ENCODE measurements at places on chromosomes 13 and 19.

DNA sequence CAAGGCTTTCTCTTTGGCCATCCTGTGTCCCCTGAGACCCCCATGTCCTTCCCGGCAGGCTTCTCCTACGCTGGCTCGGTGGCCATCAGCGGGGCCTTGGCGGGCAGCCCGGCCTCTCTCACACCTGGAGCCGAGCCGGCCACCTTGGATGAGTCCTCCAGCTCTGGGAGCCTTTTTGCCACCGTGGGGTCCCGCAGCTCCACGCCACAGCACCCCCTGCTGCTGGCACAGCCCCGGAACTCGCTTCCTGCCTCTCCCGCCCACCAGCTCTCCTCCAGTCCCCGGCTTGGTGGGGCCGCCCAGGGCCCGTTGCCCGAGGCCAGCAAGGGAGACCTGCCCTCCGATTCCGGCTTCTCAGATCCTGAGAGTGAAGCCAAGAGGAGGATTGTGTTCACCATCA, 14.2 kb downstream of the PLEKHJ1 start:
- no peak for DNase-seq

DNA sequence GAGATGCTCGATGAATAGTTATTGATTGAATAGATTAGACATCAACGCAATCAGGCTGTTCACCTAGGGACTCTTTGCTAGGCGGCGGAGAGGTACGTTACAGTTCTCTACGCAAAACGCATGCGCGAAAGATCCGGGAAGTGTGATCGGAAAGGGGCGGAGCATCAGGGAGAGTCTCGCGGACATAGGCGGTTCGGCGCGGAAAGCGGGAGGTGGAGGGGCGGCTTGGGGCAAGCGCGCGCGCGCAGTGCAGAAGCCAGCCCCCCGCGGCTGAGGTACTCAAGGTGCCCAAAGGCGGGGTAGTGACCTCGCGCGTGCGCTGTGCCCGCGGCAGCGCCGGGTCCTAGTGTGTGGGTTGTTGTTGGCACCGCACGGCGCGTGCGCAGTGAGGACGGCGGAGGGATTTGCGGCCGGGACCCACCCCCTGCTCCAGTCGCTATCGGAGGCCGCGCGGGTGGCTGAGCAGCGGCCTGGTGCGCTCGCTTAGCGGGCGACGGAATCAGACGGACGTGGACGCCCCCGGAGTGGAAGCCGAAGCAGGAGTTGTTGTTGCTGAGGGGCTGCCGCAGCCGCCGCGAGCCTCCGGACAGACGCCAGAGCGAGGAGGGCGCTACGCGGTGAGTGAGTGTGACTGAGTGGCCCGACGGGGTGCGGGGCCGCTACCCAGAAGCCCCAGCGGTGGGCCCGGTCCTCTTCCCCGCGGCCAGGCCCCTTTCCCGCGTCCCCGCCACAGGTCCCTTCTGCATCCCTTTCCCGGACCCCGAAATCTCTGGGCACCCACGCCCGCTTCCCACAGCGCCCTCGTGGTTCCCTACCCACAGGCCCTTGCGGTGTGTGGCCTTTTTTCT, at the start of gene SNRNP70:
Gene SNRNP70 (plus strand): TSS at position 432 of the 848 bp plus-strand sequence. CDS start 964 bp downstream, outside the sequence.
- peak; percentile 98 for DNase-seq

DNA sequence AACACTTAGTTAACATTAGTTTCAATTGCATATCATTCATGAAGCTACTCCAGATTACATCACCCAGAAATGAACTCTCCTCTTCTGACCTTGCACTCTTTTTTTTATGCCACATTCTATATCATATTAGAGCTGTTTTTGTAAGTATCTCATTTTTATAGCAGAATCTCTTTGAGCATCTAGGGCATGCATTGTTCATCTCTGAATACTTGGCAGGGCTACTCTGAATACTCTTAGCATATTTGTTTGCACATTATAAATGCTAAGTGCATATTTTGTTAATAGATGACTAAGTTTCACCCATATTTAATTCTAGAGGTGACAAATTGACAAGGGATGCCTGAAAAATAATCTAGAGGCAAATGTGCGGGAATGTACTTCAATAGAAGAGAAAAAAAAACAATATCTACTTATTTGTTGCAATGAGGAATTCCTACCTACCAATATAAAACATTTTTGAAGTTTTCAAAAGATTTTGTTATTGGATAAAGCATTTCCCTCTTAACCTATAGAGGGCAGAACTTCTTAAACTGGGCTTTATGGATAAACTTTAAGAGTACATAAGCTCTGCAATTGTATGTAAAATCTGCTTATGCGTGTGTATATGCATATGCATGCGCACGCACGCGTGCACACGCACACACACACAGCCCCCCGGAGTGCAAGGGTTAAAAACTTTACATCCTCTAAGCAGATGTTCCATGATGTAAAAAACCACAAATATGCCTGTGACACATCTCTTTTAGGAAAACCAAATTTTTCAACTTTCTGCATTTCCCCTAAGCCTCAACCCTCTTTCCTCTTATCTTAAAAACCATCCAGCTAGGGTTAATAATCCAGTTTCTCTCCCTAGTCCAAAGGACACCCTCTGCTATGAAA, 73.0 kb upstream of the OXGR1 start:
- DNase-seq = no peak

DNA sequence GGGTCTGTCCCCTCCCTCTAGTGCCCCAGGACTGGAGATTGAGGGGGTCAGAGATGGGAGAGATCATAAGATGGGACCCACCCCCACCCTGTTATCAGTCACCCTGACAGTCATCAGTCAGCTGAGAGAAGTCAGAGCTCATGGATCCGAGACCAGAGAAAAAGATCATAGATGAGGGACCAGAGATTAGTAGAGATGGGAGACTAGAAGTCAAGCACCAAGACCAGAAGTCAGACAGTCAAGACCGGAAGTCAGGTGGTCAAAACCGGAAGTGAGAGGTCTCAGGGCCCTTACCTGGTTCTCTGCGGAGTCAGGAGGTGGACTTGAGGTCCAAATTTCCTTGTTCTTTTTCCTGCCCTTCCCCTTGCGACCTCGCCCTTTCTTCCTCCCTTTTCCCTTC, 7.0 kb downstream of the COL5A3 start:
- DNase-seq = no peak

GRCh38 chr13:54261856-54262255, 1233.2 kb downstream of the OLFM4 start:
- DNase-seq = no peak

DNA sequence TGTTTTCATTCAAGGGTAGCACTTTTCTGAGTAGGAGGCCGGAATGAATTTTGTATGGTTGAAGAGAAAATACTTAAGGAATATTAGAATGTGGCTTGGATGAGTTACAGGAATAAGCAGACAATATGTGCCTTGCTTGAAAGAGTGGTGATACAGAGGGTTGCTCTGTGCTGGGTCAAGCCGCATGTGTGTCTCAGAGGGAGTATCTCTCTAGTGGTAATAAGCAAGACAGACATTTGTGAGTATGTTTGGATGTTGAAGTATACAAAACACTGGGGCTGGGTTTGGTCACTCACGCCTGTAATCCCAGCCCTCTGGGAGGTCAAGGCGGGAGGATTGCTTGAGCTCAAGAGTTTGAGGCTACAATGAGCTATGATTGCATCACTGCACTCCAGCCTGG, 103.9 kb downstream of the LMO7 start:
- no peak for DNase-seq

DNA sequence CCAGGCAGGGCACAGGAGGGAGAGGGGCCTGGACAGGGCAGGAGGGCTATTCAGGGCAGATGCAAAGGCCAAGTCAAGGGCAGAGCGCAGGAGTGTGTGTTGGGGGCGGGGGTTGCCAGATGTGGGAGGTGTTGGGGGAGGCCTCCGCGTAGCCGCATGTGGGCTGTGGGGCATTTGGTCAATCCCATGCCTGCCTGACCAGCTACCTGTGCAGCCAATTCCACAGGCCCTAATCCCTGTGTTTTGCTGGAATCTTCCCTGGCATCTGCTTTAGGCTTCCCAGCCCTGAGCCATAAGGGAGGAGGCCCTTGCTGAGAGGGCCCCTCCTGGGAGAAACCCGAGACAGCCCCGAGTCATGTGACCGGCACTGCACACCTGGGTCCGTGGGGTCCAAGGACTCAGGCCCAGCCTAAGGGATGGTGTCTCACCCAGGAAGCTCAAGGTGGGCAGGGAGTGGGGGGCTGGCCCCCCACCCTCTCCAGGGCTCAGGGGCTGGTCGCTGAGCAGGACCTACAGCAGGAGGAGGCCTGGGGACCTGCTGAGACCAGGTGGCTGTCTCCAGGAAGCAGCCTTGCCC, 20.3 kb downstream of the RFX1 start:
- DNase-seq = no peak

DNA sequence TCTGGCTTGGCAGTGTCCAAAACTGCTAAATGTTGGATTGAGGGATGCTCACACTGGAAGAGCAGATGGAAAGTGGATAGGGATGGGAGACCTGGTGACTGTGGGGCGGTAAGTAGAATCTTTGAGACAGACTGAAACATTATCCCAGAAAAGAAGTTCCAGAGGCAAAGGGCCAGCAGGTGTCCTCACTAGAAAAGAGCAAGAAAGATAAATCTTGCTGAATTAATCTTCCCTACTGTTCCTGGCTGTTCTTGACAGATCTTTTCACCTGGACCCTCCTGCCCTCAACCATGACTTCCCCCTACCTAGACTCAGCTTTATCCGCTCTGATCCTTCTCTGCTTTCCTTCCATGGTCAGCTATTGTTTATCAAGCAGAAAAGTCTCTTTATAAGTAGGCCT, 35.0 kb upstream of the FRY start:
- DNase-seq = no peak

DNA sequence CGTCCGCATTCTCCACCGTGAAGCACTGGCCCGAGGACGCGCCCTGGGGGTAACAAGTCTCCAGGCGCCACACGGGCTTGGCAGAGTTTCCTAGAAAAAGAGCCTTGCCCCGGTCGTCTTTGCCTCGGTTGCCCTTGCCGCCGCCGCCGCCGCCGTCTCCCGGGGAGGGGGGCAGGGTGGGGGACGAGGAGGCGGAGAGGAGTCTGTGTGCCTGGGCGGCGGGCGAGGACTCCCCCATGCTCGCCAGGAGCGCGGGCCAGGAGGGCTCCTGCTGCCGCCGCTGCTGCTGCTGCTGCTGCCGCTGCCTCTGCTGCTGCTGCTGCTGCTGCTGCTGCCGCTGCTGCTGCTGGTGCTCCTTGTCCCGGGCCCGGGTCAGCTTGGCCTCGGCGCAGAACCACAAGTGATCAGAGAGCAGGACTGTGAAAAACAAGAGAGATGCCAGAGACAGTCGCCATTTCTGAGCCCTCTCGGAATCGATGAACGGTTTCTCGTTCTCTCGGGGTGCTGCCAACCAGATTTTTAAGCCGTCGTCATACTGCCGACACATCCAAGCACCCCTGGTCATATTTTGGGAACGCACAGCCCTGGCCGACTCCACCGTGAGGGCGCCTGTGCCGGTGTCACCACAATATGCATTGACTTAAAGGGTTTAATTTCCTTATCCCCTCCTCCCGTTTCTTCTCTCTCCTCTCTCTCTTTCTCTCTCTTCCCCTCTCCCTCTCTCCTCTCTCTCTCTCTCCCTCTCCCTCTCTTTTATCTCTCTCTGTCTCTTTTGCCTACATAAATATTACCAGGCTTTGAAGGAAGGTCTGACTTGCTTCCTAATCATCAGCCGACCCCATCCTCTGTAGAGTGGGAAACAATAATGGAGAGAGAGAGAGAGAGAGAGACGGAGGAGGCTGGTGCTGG, 349.1 kb downstream of the LIG4 start:
- no peak for DNase-seq

- no peak for DNase-seq
Measured at GRCh38 chr13:33169273-33169980, 116.1 kb downstream of the STARD13 start.

DNA sequence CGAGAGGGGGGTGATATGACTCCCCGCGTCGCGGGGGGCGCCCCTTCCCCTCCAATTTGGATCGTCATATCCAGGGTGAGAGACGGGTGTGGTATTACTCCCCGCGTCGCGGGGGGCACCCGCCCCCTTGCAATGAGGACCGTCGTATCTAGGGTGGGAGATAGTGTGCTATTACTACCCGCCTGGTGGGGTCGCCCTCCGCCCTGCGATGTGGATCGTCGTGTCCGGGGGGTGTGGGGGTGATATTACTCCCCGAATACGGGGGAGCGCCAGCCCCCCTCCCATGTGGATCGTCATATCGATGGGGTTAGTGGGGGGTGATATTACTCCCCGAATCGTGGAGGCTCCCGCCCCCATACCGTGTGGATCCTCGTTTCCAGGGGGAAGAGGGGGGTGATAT, 29.2 kb upstream of the RGCC start:
- DNase-seq = peak; percentile 9

DNA sequence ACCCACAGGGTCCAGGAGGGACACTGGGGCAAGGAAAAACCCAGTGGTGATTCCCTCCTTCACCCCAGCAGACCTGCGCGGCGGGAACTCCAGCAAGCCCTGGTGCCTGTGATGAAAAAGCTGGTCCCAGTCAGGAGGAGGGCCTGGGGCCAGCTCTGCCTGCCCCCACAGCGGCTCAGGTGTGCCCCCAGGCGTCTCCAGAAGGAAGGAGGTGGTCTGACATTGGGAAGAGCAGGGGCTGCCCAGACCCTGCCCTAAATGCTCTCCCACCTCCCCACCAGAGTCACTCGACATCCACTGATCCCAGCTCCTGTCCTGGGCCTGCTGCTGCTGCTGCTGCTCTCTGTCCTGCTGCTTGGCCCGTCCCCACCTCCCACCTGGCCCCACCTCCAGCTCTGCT, 6.2 kb downstream of the PTH2 start:
- no peak for DNase-seq

DNA sequence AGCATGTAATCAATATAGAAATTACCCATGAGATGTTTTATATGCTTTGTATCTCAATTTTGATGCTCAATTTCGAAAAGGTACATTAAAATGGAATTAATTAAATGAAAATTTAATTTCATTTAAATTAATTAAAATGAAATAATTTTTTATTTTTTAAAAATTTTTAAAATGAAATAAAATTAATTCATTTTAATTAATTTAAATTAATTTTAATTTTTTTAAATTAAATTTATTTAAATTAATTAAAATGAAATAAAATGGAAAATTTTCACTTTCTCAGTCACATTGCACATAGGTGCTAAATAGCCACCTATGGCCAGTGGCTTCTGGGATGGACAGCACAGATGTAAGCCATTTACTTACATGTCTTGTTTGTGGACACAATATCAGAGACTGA, 4.2 kb upstream of the SULT2B1 start:
- no peak for DNase-seq

- no peak for DNase-seq
Measured at GRCh38 chr19:18392926-18393325, 4.5 kb downstream of the LRRC25 start.

DNA sequence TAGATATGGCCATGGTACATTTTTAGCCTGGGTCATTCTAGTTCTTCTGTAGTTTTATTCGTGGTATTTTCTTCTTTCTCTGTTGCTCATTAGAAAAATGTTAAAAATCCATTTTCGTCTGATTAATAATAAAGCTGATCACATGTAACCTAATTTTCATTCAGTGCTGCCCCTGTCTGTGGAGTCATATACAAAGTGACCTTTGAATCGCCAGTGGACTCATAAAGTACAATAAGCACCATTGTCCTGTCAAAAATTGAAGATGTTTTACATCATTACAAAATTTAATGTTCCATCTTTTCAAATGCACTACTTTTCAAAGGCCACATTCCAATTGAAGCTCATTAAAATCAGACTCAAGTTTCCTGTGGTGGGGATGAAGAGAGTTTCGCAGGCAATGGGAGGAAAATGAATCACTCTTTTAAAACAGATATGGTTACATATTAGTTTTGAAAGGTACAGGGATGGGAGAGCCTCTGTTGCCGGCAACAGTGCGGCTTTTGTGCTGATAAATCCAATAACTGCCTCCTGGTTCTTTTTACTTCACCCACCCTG, 205.4 kb downstream of the ZNF536 start:
- DNase-seq = no peak
